ENCODE measurements at places on chromosomes 11 and 22.

GRCh38 chr11:108774037-108774730 lies 109.3 kb downstream of the DDX10 start:
- no peak for DNase-seq

GRCh38 chr11:120722524-120722923 lies 211.0 kb downstream of the GRIK4 start:
- no peak for DNase-seq

- no peak for DNase-seq
Measured at GRCh38 chr11:44767421-44767820, 40.7 kb downstream of the TSPAN18 start.

- no peak for DNase-seq
Measured at GRCh38 chr22:41870786-41871185, 37.9 kb downstream of the SREBF2 start.

DNA sequence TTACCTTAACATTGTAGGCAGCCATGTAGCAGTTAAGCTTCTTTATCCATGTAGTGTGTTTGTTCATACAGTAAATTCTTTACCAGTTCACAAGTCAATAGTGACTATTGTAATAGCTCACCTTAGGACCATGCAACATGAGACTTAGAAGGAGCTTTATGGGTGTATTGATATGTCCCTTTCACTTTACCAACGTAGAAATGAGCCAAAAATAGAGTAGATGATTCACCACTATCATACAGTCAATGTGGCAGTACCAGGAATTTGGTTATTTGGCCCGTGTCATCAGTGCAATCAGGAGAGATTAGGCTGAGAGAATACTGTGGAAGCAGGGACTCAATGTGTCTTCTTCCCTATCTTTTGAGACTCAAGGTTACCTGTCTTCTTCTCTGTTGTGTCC lies 4.7 kb downstream of the ZDHHC13 start:
- no peak for DNase-seq
